ENCODE measurements at places on chromosomes 4 and X.

DNA sequence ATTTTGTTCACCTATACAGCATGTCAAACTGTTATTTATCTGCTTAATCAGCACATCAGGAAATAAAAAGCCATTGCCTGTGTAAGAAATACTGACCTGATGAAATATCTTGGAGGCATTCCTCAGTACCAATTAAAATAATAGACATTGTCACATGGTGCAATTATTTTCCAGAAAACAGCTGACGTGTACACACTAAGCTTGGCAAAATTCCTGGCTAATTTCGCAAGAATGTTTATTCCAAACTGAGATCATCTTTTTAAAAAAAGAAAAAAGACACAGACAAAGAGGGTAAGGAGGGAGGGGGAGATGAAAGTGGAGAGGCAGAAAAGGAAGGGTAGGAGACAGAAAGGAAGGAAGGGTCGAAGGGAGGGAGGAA lies 61.9 kb upstream of the NFKB1 start:
- DNase-seq, result no peak

GRCh38 chrX:54193085-54193821 lies 10.2 kb upstream of the FAM120C start:
- no peak for DNase-seq

DNA sequence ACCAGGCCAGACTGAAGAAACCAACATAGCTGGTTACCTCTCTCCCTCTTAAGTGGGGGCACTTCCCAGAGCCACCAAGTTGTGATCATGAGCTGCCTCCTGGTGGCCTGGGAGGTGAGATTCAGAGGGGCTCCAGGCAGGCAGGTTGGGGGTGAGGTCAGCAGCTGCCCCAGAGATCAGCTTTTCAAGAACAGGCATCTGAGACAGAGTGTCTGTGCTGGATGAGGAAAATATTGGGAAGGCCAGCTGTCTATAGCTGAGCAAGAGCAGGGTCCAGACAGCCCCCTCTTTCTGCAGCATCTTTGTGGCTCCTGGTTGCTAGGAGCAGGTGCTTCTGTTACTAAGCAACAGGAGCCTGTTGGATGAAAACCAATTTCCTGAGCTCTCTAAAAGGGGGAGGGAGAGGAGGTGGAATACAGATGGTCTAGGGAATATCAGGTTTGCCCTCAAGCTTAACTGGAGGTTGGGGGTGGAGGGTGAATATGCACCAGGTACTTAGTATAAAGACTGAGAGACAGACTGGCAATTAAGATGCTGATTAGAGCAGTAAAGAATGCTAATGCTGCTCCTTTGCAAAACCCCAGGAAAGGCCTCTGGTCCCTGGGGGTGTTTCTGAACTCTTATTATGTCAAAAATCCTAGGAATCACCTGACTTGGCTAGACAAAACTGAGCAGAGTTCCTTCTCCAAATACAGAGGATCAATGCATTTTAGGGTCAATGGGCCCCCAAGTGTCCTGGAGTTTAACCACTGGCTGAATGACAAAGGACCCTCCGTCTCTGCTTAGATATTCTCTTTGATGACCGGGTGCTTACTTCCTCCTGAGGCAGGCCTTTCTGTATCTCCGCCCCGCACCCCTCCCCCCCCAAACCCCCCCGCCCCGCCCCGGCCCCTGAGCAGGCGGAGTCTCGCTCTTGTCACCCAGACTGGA lies 21.4 kb downstream of the ZCCHC13 start:
- no peak for DNase-seq

- peak; percentile 31 for DNase-seq
Measured at GRCh38 chr4:52911684-52912294, 49.7 kb downstream of the RASL11B start.

GRCh38 chr4:121728798-121729226 lies 32.0 kb upstream of the ANXA5 start:
- DNase-seq, result no peak

GRCh38 chrX:23287191-23287725 lies 47.4 kb upstream of the PTCHD1 start:
- no peak for DNase-seq

- no peak for DNase-seq
Measured at GRCh38 chrX:137930533-137930932, 364.6 kb downstream of the ZIC3 start.

DNA sequence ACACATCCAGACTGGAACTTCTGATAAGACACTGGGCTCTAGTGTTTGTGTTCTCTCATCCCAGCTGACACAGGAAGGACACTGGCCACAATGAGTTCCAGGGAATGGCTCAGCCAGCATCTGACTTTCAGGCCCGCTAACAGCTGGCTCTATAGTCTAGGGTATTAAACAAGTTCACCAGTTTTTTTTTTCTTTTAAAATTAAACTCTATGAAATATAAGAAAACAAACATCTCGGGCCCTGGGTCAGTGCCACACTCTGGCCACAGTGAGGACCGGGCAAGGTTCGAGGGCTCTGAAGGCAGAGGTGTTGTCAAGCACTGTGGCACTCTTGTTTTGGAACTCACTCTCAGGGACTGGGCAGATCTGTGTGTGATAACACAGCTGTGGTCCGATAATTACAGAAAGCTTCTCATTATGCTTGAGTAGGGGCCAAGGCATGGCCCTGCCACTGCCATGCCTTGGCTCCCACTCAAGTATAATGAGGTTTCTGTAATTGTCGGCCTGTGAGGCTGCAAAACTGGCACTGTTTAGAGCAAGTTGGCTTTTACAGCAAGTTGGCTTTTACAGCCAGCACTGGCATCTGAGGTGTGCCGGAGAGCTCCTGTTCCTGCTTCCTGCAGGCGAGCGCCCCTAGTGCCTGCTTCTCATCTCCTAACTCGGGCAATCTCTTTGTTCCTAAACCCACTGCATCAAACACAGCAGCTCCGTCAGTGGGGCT lies 62.8 kb downstream of the PPP1R2C start:
- peak; percentile 24 for DNase-seq

- no peak for DNase-seq
Measured at GRCh38 chr4:1204828-1205585, 32.6 kb upstream of the SPON2 start.

DNA sequence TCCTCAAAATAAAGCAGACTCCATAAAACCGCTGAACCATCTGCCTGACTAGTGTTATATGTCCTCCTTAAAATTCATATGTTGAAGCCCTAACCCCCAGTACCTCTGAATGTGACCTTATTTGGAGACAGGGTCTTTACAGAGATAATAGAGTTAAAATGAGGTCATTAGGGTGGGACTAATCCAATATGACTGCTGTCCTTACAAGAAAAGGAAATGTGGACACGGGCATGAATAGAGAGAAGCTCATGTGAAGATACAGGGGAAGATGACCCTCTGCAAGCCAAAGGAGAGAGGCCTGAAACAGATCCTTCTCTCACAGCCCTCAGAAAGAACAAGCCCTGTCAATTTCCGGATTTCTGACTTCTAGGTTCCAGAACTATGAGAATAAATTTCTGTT lies 82.0 kb upstream of the KLHL13 start:
- DNase-seq, result no peak

GRCh38 chr4:139458543-139458942 lies 4.6 kb downstream of the RAB33B start:
- DNase-seq, result no peak

Measured in CD4-positive, alpha-beta T cell treated with Interferon gamma for 1 hour (primary cell).